NCI-H1930 (cell line): ENCODE measurements at places on chromosomes 5 and 9.

DNA sequence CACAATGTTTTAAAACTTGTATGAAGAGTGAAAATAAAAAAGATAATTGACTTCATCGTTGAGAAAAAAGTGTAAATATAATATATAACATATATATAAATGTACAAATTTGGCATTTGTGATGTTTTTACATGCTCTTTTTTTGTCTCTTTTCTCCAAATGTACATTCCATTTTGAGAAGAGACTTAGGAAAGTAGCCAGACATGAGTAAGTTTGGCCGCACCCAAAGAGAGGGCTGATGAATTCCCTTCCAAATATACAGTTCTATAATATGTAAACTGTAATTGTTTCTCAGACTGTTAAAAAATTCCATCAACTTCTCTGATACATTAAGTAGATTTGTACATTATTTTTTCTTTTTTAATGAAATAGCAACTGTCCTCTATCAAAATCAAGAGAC, 193.2 kb upstream of the MAP3K1 start:
- DNase-seq, result no peak

- DNase-seq, result no peak
Measured at GRCh38 chr9:129183495-129184218, 5.6 kb upstream of the IER5L start.

DNA sequence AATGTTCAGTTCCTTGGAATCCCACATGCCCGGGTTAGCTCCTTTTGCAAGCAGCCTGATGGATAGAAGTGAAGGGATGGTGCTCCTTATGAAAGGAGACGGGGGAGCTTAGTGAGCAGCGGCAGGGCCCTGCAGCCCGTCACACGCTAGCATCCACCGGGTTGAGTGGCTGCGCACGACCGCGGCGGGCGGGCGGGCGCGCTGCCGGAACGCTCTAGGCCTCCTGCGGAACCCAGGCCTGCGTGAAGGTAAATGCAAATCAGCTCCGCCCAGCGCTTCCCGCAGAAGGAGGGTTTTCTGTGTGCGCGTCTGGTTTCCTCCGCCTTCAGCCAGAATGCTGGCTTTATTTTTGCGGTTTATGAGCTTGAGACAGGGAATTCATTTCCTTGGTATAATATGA, 19.8 kb downstream of the IL12B start:
- no peak for DNase-seq

DNA sequence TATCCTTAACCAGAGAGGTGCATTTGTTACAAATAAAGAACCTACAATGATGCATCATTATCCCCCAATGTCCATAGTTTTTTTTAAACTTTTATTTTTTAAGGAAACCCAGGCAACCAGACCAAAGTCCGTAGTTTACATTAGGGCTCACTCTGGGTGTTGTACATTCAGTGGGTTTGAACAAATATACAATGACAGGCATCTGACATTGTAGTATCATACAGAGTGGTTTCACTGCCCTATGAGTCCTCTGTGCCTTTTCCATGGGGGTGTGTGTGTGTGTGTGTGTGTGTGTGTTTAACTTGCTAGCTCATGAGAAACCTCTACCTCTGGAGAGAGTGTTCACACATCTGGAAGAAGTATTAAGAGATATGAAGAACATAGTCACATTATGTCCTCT, 141.5 kb downstream of the KDM4C start:
- DNase-seq, result no peak

DNA sequence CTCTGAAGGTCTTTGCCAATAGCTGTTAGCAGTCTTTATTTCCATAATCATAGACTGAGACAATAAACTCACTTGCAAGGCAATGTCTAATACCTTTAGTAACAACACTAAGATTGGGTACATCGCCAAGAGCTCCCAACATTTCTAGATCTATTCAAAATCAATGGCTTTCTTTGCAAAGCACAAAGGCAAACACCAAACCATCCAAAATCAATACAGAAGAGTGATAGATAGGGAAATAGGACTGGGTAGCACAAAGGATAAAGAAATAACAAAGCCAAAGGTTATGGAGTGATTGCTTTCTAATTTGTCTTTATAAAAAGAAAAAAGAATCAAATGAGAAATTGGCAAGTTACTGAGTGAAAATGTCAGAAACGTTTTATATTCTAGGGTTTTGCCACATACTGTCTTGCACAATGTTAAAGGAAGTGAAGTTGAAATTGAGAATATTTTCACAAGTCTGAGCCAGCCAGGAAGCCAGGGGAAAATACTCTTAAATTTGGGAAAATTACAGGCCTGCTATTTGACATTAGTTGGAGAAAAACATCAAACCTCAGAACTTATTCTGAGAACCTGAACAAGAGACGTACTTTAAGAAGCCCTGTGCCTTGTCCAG, 53.3 kb upstream of the LHFPL2 start:
- DNase-seq, result no peak

GRCh38 chr9:126947529-126947928, 32.9 kb downstream of the RALGPS1 start:
- DNase-seq, result no peak

- no peak for DNase-seq
Measured at GRCh38 chr9:108211411-108211955, 644.3 kb downstream of the ACTL7B start.

DNA sequence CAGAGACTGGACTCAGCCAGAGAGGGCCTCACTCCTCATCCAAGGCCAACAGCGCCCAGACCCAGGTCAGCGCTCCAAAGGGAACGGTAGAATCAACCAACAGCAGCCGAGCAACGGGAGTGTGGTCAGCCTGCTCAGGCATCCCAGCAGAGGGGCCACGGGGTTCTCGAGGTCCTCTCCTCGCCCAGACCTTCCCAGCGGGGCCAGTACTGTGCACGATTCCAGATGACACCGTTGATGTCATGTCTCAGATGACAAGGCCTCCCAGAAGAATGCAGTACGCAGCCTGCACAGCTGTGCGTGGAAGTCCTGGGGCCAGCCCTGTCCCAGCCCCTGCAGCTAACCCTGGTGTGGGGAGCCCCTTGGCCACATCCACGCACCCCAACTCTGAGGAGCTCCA, 141.0 kb upstream of the PPP1R26 start:
- DNase-seq, result no peak

DNA sequence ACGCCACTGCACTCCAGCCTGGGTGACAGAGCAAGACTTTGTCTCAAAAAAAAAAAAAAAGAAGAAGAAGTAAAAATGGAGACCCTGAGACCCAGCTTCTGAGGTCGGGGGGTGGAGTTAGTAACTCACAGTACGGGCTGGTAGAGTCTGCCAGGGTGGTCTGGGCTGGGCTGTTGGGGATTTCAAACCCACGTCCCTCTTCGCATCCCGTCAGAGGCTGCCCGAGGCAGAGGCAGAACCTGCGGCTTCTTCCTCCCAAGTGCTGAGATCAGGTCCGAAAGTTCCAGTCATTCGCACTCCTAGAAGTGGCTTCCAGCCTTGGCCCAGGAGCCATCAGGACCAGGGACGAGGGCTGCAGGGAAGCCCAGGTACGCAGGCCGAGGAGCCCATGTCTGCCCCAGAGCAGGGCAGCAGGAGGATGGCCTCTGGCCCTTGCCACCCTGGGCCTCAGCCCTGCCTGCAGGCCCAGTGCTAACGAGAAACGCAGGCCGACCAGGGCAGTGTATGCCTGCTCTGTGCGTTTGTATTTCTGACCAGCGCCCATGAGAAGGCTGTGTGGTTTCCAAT, 9.9 kb upstream of the SLC2A6 start:
- DNase-seq, result no peak

- DNase-seq, result no peak
Measured at GRCh38 chr5:73506459-73506955, 8.3 kb downstream of the BTF3 start.
